ENCODE measurements at places on chromosomes 3 and 15.

DNA sequence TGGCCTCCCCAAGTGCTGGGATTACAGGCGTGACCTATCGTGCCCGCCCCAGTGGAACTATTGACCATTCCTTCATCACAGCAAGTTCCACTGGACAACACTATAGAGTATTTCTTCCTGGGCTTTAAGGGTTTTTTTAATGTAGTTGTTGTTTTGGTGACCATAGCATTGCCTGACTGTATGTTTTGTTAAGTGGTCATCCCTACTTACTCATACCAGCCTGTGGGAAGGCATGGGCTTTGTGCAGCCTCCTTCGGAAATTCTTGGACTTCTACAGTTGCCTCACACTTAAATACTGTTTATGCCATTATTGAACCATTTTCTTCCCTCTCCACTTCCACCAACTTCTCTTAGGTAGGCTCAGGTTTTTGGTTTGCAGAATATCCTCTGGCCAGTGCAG, 19.9 kb upstream of the ALPK3 start:
- no peak for DNase-seq

DNA sequence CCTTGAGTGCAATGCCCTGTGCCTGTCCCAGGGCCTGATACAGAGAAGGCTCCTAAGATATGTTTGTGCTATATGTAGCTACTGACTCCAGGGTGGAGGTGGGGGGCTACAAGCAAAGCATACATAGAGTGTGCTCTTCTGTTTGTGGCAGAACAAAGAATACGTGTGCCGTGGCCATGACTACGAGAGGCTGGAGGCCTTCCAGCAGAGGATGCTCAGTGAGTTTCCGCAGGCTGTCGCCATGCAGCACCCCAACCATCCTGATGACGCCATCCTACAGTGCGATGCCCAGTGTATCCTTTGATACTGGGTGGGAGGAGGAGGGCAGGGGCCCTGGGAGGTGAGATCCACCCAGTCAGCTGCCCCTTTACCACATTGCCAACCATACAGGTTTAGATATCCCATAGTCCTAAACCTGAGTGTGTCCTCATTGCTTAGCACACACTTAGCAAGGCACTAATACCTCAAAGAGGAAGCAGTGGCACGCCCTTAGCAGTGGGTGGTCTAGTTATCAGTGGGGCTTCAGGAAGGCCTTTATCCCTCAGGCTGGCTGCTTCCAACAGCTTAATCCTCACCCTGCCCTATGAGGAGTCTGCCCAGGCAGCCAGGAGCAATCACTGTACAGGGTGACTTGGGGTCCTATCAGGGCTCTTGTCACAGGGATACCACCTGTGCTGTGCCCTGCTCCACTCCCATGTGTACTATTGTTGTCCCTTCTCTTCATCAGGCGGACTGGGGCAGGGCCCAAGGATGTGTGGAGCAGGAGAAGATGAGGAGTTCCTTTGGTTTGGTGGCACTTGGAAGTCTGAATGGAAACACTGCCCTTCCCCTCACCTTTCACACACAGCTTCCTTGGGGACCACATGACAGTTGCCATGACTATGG, 30.1 kb upstream of the MANF start:
- DNase-seq: no peak

- DNase-seq: no peak
Observed at GRCh38 chr15:68800875-68801274, 19.8 kb downstream of the ANP32A start.

- DNase-seq: no peak
Observed at GRCh38 chr3:113556316-113556945, 24.1 kb downstream of the SIDT1 start.

- DNase-seq: no peak
Observed at GRCh38 chr3:151923901-151924300, 50.5 kb downstream of the SUCNR1 start.

DNA sequence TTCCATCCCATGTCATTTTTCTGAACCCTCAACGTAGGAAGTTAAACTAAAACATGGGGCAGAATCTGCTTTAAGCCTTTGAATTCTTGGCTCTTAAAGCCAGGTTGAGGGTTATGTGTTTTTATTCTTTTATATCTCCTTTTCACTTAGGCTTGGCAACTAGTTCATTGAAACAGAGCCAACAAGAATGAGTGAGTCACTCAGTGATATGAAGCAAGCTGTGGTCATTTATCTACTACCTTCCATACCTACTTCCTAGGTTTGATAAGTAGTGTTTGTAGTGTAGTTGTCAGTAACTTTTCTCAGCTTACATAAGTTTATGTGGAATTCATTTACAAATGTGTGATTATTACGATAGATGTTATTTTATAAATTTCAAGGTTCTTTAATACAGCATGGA, 67.4 kb downstream of the SNRPN start:
- DNase-seq: no peak

DNA sequence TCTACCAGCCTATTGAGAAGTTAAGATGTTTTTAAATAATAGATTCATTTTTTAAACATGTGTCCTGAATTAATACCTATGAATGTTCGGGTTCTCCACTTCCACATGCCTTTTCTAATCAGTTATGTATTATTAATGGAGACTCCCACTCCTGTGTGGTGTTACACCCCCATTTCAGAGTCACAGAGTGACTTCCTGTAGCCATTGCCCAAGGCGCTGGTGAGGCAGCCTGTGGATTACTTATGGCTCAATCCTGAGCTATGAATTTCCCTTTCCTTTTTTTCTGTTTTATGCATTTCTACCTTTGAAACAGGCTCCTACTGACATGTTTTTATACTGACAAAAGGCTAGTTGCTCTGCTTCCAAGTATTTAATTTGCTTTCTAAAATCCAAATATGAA, 162.3 kb downstream of the GABRG3 start:
- no peak for DNase-seq

DNA sequence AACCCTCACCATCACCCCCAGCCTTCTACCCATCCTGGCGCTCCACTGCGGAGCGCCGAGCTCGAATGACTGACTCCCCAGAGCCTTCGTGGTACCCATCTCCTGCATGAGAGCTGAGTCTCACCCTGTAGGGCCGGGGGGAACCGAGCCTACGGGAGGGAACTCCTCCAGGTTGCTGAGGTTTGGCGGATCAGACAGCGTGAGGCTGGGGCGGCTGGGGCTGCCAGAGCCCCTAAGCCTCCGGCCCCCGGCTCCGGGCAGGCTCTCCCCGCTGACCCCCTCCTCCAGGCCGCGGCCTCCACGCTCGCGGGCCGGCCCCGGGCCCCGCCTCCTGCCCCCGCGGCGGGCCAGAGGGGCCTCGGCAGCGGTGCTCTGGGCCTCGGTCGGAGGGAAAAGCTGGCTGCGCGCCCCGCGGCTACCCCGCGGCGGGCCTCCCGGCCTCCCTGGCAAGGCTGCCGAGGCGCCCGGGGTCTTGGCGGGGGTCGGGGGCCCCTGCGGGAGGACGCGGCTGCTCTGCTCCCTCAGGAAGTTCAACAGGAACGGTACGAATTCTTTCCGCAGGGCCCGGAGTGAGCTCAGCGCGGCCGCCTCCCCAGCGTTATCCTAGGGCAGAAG, 643 bp downstream of the CDAN1 start:
- DNase-seq: no peak

DNA sequence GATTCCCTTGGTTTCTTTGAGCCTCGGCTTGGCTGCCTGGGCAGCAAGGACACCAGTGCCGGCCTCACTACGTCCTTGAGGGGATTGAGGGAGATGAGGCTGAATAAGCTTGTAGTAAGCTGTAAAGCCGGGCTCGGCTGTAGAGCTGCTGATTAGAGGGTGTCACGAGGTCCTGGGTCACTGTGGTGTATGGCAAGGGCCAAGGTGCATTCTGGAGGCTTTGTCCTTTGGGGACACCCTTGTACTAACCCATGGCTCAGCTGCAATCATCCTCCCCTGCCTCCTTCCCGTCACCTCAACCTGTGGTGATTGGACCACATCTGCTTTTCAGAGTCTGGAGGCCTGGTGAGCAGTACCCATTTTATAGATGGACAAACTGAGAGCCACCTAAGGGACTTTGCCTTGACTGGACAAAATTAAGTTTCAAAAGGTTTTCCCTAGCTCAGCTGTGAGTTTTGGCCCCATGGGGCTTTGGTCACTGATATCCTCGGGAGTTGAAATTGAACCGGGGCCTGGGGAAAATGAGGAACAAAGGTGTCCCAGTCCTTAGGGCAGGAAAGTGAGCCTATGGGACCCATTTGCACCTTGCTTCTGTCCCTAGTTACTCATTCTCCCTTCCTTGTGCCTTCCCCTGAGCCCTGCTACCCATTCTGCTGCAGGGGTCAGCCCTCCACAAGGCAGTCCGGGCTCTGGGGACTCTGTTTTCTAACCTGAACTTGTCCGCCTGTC, 2.4 kb downstream of the SLC6A6 start:
- DNase-seq: no peak
